ENCODE measurements at places on chromosomes 6 and 20. TPM values are rescaled to one million over a fixed set of nuclear protein-coding genes. Genes with fewer than 3 reads are reported as not detected.

Gene ENPP5
- total RNA-seq = 2.5 TPM

Gene OOEP
- total RNA-seq = not detected

Gene PHACTR1
- total RNA-seq = 0.26 TPM

Gene SGK2
- total RNA-seq = 0.26 TPM

Gene SLC22A7
- total RNA-seq = not detected

Gene WFDC10B
- not detected for total RNA-seq

Gene SOX18
- not detected for total RNA-seq

Gene SLC17A4
- total RNA-seq = not detected
